ENCODE measurements at places on chromosomes 2 and 18.

GRCh38 chr18:24118750-24119577, 19.9 kb upstream of the CABYR start:
- peak; percentile 87 for DNase-seq

DNA sequence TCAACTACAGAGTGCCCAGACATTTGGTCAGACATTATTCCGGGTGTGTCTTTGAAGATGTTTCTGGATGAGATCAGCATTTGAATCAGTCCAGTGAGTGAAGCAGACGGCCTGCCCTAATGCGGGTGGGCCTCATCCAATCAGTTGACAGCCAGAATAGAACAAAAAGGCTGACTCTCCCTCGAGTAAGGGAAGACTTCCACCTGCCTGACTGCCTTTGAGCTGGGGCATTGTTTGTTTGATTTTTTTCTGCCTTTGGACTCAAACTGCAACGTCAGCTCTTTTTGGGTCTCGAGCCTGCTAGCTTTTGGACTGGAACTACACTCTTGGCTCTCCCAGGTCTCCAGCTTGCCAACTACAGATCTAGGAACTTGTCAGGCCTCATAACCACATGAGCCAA, 111.7 kb upstream of the AGAP1 start:
- DNase-seq = no peak

DNA sequence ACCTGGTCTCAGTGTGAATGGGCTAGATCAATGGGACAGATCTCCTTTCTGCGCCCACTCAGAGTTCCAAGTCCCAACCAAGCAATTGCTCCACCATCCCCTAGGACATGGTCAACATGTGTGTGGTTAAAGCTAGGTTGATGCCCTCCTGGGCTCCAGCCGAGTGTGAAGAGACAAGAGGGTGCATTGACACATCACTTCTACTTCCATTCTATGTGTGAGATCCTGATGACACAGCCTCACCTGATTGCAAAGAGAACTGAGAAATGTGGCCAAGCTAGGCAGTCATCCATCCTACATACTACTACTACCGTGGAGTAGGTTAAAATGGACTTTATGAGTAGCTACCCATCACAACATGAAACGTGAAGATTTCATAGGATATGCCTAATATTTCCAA, 106.8 kb downstream of the NCKAP5 start:
- DNase-seq = no peak

- DNase-seq = peak; percentile 69
Observed at GRCh38 chr2:216082117-216082711, 495 bp downstream of the TMEM169 start.

GRCh38 chr18:65937180-65937579, 186.4 kb downstream of the CDH7 start:
- no peak for DNase-seq
